ENCODE measurements at places on chromosomes 5 and 9.
A peak's percentile ranks its signal among the peaks of the same experiment; 100 is the strongest.

DNA sequence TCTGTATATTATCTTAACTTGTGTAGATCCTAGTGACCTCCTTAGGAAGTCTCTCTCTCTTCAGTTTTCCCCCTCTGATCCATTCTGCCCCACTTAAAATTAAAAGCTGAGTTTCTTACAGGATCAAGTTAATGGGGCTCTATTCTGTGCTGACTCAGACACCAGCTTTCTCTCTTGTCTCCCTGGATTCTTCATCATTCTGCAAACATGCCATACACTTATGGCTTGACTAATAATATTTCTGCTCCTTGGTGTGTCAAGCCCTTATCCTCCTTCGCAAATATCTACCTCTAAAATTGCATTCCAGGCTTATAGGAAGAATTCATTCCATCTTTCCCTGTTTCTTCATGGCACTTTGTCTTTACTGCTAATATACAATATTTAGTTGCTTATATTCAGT is 18.1 kb downstream of the LRRC70 start:
- DNase-seq, result no peak

DNA sequence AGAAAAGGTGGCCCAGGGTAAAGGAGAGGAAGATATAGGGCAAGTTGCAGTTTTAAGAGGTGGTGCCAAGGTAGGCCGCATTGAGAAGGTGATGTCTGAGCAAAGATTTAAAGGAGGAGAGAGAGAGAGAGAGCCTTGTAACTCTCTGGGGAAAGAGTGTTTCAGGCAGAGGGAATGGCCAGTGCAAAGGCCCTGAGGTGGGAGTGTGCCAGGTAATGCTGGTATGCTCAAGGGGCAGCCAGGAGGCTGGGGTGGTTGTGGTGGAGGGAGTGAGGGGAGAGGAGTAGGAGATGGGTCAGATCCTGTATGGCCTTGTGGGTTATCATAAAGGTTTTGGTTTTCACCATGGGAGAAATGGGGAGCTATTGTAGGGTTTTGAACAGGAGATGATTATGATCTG is 9.9 kb downstream of the MCCC2 start:
- no peak for DNase-seq

DNA sequence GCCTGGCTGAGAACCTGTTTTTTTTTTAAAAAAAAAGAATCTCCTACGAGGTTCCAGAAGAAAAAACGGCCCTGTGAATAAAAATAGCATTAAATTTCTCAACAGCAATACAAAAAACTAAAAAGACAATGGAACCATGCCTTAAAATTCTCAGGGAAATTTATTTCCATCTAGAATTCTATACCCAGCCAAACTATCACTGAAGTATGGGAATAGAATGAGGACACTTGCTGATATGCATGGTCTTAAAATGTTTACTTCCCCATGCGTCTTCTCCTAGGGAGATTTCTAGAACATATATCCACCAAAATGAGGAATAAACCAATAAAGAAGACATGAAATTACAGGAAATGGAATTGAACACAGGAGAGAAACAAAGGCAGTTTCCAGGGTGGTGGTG is 16.5 kb upstream of the NSMF start:
- no peak for DNase-seq

GRCh38 chr5:141701360-141702119 is 19.5 kb upstream of the ARAP3 start:
- no peak for DNase-seq

DNA sequence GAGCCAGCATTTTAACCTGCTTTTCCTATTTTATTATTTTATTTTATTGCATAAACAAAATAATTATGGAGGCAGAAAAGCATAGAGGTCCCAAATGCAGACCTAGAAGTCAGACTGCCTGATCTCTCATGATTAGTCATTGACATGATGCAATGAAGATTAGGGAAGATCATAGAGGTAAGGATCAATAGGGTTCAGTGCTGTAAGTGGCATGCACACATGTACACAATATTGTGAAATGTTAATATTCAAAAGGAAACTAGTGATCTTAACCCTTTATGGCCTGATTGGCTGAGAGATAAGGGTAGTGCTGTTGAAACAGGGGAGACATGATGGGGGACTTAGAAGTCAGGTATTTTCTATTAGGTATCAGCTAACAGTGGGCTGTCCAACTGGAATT is 1.1 kb upstream of the FRRS1L start:
- no peak for DNase-seq

DNA sequence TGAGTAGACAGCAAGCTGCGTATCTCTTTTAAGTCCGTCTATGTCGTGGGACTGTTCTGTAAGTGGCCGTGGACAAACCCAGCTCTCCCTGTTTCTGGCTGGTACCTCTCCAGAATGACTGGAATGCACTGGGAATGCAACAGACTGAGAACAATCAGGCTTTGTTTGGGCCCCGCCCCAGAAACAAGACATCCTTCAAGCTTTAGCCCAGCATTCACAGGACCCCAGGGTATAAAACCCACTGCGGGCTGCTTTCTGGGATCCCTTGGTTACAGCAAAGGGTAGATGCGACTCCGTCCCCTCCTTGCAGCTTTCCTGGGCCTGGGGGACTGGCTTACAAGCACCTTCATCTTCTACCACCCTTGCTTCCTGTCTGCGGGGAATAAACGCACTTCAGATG is 45.6 kb upstream of the SPTLC1 start:
- DNase-seq, result no peak

- no peak for DNase-seq
These were observed 6.4 kb downstream of the OR2V2 start for GRCh38 chr5:181153814-181154213.

- no peak for DNase-seq
These were observed 4.7 kb upstream of the TMEM210 start for GRCh38 chr9:137176302-137177182.

GRCh38 chr9:76180541-76180940 is 213.7 kb downstream of the RFK start:
- DNase-seq, result no peak

DNA sequence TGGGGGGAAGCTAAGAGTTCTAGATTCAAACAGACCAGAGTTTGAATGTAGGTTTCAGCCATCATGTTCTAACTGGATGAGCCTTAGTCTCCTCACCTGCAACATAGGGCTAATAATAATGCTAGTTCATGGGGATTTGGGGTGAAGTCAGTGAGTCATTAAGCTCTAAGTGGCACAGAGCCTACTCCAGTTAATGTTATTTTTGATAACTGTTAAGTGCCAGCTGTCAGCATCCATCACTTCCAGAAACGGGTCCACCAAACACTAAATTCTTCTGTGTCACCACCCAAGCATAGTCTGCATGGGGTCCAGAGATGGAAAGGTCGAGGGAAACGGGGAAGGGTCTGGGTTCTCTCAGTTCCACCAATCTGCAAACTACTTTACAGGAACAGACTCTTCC is 1.8 kb upstream of the TSC1 start:
- no peak for DNase-seq

DNA sequence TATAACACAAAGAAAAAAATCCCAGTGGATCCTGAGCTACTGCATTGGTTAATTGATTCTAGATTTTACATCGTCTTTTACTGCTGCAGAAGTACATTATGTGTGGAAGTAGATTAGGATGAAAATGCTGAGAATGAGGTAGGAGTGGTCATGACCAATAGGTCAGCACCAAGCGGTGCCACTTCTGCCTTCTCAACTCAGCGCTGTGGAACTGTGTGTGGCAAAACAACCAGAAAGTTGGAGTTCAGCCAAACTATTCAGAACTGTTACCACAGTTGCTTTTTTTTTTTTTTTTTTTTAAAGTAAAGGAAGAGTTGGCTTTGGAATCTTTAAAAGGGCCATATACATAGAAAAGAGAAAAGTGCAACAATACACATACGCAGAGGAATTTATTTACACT is 24.2 kb downstream of the POU5F2 start:
- no peak for DNase-seq

DNA sequence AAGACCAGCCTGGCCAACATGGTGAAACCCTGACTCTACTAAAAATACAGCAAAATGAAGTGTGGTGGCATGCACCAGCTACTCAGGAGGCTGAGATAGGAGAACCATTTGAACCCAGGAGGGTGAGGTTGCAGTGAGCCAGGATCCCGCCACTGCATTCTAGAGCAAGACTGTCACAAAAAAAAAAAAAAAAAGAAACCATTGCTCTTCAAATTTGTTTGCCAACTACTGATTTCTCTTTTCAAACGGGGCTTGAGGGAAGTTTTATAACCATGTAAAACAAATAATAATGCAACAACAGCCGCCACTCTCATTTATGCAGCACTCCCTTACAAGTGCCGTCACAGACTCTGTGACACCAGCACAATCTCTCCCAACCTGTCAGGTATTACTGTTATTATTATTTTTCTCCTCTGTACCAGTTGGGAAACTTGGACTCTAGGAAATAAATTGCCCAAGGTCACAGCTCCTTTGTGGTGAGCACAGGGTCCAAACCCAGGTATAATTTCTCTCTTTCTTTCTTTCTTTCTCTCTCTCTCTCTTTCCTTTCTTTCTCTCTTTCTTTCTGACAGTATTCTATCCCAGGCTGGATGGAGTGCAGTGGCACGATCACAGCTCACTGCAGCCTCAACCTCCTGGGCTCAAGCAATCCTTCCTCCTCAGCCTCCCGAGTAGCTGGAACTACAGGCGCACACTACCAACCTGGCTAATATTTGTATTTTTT is 25.4 kb downstream of the SERINC5 start:
- no peak for DNase-seq

DNA sequence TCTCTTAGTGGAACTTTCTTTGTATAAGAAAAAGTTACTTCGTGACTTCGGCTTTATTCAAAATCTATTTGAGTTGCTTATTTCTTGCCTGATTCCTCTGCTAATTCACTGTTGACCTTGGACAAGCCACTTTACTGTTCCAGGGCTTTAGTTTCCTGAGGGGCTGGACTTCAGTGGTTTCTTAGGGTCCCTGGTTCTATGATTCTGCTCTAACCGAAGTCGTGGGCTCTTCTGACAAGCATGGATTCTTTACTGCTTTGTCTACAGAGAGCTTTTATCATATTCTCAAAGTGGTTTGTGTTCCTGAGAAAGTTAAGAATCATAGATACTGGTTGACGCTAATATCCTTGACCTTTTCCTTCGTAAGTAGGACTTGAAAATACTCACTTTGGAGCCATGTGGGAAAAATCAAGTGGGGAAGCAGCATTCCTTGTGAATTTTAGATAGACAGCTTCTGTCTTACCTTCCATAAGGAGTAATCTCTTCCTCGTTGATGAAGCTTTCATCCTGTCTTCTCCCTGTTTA is 21.1 kb downstream of the EXOSC2 start:
- no peak for DNase-seq

DNA sequence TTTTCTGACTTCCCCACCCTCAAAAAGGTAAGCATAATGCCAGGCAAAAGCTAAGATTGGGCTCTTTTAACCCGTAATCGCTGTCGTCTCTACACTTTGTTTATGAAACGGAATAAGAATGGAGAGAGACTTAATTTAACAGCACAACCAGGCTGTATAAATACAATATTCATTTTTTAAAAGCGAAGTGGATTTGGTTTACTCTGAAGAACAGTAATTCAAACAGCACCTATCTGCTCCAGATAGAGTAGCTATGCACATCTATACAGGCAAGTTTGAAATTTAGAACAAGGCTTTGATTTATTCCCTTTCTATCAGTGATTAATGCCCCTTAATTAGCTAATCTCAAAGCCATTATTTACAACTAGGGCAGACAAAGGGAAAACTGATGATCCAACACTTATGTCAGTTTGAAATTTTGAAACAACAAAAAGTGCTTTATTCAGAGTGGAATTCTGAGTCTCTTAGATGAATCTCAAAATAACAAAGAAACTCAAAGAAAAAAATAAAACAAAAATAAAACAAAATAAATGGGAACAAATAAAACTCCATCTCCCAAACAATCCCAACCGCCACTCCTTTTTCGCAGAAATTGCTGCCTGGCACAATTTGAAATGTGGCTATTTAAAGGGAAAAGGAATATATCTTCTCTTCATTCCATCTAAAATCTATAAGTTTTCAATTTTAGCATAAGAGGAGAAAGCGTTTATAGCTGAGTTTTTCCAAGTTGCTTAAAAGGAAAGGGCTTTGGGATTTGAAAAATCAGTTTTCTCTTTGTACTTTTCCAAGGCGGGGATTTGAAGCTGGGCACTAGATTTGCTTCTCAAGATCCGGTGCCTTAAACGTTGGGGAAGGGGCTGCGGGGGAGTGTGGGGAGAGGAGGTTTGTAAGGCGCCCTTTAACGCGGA is 298.6 kb downstream of the PARP8 start:
- DNase-seq, result no peak

- DNase-seq, result peak; percentile 95
These were observed 32.8 kb downstream of the TUT7 start for GRCh38 chr9:86321373-86321772.

- no peak for DNase-seq
These were observed 36.3 kb upstream of the RLN1 start for GRCh38 chr9:5375790-5376477.

DNA sequence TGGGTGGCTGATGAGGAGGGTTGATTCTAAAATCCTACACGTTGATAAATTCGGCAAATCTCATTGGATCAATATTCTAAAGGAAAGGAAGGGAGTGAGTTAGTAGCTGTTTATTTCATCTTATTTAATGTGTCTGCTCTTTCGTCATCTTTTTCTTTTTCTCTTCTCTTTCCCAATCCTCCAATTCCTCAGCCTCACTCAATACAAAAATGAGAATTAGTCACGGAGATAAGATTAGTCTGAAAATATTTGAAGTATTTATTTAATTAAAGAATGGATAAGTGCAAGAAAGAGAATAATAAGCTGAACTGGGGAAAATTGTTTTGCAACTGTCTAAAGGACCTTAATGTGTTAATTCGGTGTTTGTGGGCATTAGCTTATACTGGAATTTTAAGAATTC is 1095.1 kb downstream of the DTWD2 start:
- no peak for DNase-seq

DNA sequence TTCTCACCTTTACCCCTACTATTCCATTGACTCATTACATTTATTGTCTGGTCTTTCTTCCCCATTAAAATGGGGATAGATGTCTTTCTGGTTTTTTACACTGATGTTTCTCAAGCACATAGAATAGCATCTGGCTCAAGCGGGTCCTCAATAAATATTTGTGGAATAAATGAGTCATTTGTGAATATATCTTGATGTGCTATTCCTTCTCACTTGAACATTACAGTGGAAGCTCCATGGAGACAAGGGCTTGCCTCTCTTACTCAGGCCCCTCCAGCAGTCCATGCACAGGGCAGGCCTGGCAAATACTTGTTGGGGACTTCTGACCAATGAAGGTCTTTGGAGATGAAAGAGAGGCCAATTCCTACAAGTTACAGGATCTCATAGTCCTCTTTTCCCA is 151.7 kb upstream of the TAS2R1 start:
- DNase-seq, result peak; percentile 91

- DNase-seq, result no peak
These were observed 562.7 kb upstream of the DMAC1 start for GRCh38 chr9:8362250-8362649.

- DNase-seq, result no peak
These were observed 33.5 kb upstream of the SLC28A3 start for GRCh38 chr9:84374013-84374412.

GRCh38 chr5:57097526-57097925 is 76.3 kb upstream of the GPBP1 start:
- no peak for DNase-seq

GRCh38 chr9:121938621-121939020 is 154.5 kb downstream of the TTLL11 start:
- DNase-seq, result no peak

- DNase-seq, result no peak
These were observed 50.1 kb upstream of the RETREG1 start for GRCh38 chr5:16666883-16667398.

GRCh38 chr5:146049704-146050026 is 55.7 kb downstream of the PLAC8L1 start:
- DNase-seq, result no peak

Measured in BJ (cell line).